ENCODE measurements at places on chromosomes 6 and 20.

GRCh38 chr20:51326201-51326819, 216.2 kb downstream of the NFATC2 start:
- DNase-seq: peak; percentile 70

DNA sequence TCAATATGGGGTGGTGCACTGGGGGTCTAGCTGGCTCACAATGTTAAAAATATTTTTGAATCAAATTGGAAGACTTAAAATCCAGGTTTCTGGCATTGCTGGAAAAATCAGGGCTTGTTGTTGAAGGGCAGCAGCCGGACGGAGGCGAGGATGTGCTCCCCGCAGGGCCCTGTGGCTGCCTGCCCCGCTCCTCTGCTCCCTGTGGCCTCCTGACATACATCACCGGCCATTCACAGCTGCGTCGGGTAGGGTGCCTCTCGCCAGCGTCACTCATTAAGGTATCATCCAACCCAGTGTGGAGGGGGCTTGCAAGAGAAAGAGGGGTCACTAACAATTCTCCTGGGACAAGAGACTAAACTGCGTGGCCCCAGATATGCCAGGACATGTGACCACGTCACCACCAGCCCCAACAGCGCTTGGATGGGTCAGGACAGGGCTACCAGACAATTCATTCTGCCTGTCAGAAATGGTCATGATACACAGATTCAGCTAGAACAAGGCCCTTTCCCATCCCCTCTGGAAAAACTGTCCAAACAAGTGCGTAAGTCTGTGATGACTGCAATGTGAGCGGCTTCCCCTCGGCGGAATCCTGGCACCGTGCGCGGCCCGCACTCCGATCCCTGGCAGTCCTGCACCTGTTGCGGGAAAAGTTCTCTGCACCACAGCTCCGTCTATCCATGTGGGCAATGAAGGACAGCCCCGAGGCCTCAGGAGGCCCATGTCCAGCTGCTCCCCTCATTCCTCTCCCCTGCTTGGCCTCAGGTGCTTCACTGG, 12.0 kb downstream of the GATA5 start:
- no peak for DNase-seq

DNA sequence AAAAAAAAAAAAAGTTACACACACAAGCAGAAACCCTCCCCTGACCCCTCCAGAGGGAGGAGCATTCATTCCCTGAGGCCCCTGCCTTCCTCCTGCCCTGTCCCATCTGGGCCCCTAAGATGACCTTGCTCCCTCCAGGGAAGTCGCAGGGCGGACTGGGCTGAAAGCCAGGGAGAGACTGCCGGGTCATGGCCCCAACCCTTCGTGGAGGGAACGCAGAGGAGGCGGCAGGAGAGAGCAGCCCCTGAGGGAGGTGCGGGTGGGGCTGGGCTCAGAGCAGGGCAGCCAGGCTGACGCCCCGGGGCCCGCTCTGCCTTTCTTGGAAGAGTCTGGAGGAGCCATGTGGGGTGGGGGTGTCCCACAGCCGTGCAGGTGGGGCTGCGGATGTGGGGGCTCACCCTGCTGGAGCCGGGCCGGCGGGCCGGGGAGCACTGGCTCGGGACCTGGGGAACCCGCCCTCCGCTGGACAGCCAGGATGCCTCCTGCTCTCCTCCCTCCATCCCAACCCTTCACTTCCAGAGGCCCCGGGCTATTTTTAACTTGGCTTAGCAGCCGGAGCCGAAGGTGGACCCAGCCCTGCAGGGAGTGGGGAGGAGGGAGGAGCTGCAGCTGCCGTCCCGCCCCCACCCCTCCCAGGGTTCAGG, 15.0 kb upstream of the ABHD16B start:
- DNase-seq: peak; percentile 93

GRCh38 chr6:2600363-2600762, 150.4 kb downstream of the MYLK4 start:
- DNase-seq: no peak

DNA sequence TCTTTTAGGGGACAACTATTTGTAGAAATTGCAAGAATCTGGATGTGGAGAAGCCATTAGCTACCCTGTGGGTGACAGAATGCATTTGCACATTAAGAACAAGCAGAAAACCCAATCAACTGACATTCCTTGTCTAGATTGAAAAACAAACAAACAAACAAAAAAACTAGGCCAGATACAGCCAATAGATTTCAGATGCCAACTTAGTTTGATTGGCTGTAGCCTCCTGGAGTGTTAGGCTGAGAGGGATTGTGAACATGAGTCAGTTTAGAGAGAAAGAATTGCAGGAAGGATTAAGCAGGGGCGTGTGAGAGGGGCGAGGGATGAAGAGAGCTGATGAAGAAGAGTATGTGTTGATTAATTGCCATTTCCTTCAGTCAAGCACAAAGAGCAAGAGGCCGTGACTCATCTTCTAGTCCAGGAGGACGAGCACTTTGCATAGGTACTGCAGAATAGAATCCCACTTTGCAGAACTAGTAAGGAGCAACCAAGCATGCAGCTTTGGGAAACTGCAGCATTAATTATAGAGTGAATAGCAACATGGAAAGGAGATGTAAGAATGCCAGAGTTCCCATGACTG, 188.0 kb upstream of the RAB32 start:
- no peak for DNase-seq

DNA sequence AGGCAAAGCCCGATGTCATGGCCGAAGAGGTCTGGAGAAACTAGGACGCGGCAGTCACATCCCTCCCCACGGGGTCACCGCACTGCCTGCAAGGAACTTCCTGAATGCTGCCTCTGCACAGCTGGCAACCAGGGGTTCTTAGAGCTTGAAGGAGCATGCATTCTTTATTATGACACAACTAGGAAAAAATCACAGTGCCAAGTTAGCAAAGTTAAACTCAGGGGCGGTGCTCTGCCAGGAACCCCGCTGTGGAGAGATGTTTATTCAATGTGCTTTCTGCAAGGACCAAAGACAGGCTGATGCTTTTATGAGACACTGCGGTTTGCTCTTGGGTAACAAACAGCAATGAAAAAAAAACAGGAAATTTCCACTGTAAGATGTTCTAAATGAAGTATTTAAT, 287.3 kb upstream of the FOXQ1 start:
- no peak for DNase-seq

- no peak for DNase-seq
These were observed 868 bp downstream of the METTL24 start for GRCh38 chr6:110357298-110357663.

DNA sequence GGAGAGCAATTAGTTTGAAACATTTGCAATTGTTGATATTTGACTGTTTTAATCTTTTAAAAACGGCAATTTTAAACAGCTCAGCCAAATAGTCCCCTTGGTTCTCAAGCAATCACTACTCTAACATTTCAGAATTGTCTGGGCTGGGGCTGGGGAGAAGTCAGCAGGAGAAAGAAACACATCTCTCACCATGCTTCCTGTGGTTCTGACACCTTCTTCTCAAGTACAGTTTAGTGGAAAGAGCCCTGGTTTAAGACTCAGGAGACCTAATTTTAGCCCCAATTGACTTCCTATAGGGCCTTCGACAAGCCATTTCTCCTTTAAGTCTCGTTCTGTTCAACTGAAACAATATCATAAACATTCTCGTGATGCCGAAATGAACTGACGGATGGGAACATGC, 168.4 kb upstream of the CDYL start:
- DNase-seq: no peak

- peak; percentile 54 for DNase-seq
These were observed 15.8 kb downstream of the RNF8 start for GRCh38 chr6:37369321-37370201.

DNA sequence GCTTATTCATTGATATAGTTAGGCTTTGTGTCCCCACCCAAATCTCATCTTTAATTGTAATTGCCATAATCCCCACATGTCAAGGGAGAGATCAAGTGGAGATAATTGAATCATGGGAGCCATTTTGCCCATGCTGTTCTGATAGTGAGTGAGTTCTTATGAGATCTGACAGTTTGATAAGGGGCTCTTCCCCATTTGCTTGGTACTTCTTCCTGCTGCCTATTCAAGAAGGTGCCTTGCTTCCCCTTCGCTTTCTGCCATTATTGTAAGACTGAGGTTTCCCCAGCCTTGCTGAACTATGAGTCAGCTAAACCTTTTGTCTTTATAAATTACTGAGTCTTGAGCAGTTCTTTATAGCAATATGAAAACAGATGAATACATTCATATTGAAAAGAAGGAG, 45.6 kb downstream of the CENPW start:
- no peak for DNase-seq

- no peak for DNase-seq
These were observed 291.5 kb upstream of the EYS start for GRCh38 chr6:65998544-65998943.

- peak; percentile 93 for DNase-seq
These were observed 73.0 kb upstream of the NHSL1 start for GRCh38 chr6:138572167-138572875.

DNA sequence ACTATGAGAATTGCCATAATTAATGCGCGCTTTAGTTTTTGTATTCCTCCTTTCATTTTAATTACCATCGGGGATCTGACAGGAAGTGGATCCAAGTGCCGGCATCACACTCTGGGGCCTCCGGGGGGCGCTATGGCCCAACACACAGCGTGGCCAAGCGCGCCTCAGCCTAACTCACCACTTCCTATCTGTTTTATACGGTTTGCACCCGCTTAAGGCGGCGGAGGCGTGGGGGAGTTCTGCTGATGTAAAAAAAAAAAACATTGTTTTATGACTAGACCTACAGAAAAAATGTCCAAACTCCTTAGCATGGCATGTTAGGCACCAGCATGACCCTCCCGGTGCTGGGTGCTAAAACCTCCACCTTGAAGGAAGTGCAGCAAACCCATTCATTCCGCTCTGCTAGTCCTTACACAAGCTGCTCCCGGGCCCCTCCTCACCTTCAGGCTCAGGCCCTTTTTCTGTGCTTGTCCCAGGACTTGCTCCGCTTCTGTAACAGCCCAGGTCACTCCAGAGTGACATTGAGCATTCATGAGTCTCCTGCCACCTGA, 4.5 kb upstream of the EBF4 start:
- DNase-seq: peak; percentile 79

GRCh38 chr6:66725670-66726069, 1018.6 kb upstream of the EYS start:
- DNase-seq: no peak

GRCh38 chr20:31652917-31653396, 15.2 kb downstream of the COX4I2 start:
- no peak for DNase-seq

- no peak for DNase-seq
These were observed 382.7 kb downstream of the UTRN start for GRCh38 chr6:144667532-144668503.

DNA sequence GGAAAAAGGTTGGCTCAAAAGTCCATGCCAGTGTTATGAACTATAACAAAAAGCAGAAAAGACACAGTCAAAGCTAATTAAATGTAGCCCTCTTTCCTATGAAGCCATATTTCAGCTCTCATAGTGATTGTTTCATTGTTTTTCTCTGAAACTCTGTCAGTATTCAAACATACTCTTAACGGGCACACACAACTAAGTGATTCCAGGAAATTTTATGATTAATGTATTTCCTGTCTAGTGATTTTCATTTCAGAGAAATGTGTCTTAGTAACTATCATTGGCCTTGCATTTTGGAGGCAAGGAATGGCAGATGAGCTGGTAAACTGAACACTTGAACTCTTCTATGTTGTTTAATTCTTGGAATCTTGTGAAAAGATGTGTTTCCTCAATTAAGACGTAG, 68.0 kb downstream of the CLVS2 start:
- DNase-seq: no peak

DNA sequence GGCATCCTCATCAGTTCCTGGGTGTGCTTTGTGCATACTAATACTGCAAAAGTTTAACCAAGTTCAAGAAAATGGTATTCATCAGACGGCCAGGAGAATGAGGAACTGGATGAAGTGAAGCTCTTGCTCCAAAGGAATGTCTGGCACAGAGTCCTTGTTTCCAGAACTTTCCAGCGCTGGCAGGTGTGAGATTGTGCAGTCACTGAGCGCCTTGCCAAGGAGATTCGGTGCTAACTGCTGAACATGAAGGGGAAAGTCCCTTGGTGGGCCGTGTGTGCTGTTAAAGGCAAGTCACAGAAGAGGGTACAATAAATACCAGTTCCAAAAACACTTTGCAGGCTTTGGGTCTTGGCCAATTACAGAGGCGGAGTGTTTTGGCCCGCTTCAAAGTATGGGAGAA, 262.3 kb upstream of the SOX4 start:
- DNase-seq: no peak

GRCh38 chr6:95882371-95882770, 133.4 kb upstream of the FUT9 start:
- peak; percentile 63 for DNase-seq

- DNase-seq: no peak
These were observed 466.6 kb upstream of the AGPAT4 start for GRCh38 chr6:161740486-161740885.

DNA sequence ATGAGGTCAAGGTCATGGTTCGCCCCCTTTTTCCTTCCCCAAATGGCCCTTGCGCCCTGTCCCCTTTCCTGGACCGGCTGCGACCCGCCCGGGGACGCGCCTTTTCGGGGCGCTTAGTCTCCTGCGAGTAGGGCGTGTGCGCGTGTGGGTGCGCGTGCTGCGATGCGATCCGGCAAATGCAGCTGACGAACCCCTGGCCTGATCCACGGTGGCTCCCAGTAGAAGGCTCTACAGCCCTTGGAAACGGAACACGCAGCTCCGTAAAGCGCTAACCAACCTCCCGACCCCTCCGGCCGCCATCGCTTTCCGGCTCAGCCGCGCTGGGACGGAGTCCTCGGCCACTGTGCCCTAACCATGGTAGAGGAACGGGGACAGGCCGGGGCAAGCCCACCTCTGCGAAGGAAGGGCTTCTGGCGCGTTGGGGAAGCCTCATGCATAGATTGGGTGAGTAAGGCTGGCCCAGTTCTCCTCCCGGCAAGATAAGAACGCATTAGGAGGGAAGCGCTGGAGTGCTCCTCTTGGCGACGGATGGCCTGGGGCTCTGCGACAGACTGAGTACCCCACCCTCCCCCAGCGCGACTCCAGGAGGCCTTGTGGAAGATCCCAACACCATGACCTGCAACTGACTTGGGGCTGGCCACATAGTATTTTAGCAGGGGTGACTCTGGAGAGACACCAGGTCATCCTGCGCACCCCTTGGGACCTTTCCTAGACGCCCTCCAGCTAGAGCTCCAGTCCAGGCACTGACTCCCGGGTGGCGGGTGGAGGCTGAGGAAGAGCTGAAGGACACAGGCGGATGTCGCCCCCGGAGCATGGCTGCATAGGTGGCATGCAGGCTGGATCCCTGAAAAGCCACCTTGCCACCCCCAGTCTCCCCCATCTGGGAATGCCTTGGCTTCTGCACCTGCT, 1.1 kb upstream of the SLC4A11 start:
- peak; percentile 37 for DNase-seq

DNA sequence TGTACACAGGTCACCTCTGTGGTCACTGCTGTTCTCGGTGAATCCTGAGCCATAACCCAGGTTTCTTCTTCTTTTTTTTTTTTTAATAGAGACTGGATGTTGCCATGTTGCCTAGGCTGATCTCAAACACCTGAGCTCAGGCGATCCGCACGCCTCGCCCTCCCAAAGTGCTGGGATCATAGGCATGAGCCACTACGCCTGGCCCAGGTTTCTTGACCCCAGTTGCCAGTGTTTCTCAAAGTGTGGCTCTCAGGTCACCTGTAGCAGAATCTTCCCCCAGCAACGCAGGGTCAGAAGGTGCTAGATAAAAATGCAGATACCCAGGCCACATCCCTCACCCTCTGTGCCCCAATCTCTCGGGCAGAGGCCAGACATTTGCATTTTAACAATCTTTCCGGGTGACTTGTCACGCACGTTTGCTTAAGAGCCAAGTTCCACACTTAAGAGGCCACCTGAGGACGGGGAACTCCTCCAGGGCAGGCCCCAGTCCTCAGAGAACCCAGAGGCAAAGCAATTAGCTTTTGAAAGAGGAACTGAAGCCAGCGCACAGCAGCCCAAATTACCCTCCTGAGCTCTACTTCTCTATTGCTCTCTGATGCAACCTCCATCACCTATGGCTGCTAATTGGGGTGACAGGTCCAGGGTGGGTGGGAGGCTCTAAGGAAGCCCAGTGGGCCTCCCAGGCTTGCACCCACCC, 81.8 kb downstream of the NFATC2 start:
- DNase-seq: no peak
